NCI-H1092 treated with DMSO at 0.1 percent for 48 hours (cell line): ENCODE measurements at places on chromosomes 6 and 20.
A peak's percentile ranks its signal among the peaks of the same experiment; 100 is the strongest.

DNA sequence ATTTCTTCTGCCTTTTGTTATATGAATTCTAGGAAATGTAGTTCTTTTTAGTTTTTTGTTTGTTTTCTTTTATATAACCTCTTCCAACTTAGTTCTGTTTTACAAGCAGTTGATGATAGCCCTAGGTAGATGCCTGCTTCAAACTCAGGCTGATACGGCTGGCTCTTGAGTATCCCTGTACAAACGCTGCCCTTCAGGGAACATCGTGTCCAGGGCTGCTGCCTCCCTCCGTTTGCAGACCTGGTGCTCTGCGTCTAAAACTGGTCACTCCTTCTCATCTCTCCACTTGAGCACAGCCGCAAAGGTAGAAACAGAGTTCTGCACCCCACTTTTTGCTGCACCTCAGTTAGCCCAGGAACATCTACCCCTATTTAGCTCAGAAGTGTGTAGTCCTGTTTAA lies 310.1 kb downstream of the PRL start:
- DNase-seq = no peak

DNA sequence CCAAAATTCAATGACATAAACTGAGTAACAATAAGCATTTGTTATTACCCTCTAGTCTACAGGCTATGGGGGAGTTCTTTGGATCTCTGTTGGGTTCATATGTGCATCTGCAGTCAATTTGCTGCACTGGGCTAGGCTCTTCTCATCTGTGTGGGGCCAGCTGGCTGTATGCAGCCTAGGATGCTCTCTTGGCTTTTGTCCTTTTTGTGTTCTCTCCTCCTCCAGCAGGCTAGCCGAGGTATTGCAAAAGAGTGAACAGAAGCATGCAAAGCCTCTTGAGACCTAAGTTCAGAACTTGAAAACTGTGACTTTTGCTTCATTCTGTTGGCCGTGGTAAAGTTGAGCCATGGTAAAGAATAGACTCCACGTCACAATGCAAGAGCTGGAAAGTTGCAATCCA lies 62.8 kb upstream of the FOXO3 start:
- no peak for DNase-seq

GRCh38 chr6:34035704-34036356 lies 110.1 kb downstream of the GRM4 start:
- DNase-seq = no peak

GRCh38 chr20:49889935-49890333 lies 25.4 kb downstream of the SPATA2 start:
- DNase-seq = no peak

DNA sequence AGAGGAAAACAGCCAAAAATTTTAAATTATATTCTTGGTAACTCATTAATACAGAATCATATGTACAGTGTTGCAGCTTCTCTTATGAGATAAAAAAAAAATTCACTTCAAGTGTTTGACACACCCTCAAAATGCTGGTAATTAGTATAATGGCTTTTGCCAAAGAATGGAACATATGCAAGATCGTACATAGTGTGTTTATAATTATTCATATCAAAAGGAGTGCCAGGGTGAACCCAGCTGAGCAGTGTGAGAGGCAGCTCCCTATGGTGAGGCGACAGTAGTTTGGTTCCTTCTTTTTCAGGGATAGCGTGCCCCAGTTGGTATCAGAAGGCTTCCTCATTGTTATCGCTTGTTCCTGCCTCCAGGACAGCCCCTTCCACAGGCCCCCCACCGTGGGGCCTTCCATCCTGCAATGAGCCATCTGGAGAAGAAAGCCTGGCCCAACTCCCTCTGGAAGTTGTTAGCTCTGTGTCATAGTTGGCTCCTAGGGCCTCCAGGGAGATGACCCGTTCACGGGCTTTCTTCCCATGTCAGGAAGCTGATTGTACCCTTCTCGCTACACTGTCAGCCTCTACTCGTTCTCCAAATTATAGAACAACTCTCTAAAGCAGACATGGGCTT lies 150.7 kb downstream of the FRK start:
- DNase-seq = no peak

DNA sequence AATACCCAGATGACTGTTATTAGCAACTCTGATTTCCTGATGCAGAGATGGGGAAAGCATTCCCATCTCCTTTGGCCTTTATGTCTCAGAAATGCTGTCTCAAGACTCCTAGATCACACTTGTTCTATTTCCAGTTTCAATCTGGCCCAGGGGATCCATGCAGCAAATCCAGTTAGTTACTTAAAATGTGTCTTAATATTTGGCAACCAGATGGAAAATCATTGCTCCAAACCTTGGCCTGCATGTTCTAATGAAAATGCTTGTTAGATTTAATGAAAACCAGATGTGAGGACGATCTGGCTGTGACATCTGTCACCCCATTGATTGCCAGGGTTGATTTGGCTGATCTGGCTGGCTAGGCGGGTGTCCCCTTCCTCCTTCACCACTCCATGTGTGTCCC lies 125.2 kb downstream of the TSHZ2 start:
- no peak for DNase-seq

- no peak for DNase-seq
These were observed 17.7 kb downstream of the OSBPL2 start for GRCh38 chr20:62255976-62256375.

DNA sequence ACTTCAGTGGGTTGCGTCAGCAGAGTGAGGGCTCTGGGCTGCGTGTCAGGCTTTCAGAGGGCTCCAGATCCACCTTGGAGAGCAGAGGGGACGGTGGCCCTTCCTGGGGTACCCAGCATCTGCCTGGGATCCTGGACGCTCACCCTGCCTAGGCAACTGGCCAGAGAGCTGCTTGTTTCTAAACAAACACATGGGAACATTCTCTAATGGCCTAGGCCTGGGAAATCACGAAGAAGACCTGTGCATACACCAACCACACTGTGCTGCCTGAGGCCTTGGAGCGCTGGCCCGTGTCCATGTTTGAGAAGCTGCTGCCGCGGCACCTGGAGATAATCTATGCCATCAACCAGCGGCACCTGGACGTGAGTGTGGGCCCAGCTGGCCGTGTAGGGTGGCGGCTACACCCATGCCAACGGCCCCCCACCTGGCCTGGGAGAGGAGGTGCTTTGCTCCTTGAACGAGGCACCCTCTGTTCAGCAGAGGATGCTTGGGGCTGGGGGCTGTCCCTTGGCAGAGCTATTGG lies 32.2 kb downstream of the PYGB start:
- peak; percentile 97 for DNase-seq

DNA sequence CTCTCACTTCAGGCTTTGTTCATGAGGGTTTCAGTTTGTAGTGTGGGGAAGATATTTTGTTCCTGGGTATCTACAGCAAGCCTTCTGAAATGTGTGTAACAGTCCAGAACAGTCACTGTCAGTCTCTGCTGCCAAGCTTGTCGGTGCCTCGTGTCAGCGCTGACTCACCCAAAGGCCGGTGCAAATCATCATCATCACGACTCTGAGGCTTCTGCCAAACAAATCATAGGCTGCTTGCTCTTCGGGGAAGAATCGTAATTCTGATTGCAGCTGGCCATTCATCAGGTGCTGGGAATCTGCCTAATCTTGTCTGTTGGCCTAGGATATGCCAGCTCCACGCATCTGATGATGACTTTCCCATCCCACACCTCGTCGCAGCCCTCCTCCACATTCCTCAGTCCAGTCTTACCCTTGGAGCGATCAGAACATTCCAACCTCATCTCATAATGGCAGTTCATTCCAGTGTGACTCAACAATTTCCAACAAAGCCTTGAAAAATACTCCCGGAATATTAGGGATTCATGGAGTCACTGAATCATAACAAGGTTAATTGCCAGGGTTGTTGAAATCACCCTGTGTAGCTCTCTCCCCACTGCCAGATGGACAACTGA lies 40.9 kb downstream of the ALDH8A1 start:
- DNase-seq = no peak

DNA sequence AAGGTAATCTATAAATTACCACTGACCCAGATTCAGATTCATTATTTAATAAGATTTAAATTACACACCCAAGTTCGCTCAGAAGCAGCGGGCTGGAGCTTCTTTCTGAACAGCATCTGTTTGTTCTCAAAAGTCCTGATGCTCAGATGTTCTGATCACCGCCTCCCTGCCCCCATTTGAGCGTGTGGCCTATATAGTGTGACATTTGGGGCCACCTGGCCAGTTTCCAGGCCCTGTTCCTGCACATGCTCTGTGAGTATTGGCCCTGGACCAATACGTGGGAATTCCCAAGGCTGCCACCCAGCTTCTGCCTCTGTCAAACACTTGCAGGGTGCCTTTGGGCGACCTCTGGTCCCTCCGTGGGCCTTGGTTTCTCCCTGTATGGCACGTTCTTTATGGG lies 228.8 kb downstream of the TFAP2C start:
- no peak for DNase-seq

DNA sequence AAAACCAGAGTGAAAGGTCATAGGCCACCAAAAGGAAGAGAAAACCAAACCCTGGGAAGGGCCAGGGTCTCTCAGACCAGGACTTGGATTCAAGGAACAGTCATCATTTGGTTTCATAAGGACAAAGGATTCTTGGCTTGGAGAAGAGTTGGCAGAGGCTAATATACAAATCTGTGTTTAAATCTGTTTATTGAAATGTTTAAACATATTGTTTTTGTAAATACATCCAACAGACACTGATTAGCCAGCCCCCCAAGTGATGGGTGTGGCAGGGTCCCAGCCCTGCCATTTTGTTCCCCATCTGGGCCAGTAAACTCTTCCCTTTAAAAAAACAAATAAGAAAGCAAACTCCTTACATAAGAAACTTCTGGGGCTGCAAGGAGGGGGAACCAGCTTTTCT lies 6.1 kb upstream of the ZNF831 start:
- DNase-seq = no peak

- DNase-seq = no peak
These were observed 719.4 kb downstream of the EPM2A start for GRCh38 chr6:145015739-145016558.

DNA sequence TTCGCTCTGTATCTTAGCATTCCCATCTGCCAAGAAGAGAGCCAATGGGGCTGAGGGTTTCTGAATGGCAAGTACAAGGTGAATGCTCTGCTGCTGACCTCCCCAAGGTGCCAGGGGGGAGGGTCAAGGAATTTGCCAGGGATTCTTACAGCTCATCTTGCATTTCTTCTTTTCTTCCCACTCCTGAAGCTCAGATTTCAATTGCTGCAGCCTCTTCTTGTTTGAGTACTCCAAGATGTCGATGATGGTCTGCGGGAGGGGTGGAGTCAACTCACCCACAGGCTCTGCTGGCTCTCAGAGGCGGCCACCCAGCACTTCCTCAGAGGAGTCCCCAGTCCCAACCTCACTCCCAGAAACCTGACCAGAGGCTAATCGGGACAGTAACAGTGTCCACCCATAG lies 12.4 kb downstream of the C20orf96 start:
- no peak for DNase-seq

DNA sequence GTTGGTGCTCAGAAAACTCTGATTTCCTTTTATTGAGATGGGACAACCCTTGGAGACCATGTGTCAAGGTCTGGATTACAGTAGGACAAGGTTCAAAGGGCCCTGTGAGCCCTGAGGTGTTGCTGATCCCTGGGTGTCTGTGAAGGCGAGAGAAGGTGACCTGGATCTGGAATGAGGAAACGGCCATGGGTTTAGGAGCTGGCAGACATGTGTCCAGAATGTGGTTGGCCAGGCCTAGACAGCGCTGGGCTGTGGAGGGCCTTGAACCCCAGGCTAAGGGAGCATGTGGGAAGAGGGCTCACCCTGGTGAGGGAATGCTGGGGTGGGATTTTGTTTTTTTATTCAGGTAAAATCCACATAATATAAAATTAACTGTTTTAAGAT lies 24.9 kb downstream of the PCMTD2 start:
- no peak for DNase-seq

GRCh38 chr20:18987781-18988360 lies 174.3 kb downstream of the SCP2D1 start:
- DNase-seq = no peak

- DNase-seq = no peak
These were observed 3.9 kb upstream of the CNPY3 start for GRCh38 chr6:42925248-42925857.

DNA sequence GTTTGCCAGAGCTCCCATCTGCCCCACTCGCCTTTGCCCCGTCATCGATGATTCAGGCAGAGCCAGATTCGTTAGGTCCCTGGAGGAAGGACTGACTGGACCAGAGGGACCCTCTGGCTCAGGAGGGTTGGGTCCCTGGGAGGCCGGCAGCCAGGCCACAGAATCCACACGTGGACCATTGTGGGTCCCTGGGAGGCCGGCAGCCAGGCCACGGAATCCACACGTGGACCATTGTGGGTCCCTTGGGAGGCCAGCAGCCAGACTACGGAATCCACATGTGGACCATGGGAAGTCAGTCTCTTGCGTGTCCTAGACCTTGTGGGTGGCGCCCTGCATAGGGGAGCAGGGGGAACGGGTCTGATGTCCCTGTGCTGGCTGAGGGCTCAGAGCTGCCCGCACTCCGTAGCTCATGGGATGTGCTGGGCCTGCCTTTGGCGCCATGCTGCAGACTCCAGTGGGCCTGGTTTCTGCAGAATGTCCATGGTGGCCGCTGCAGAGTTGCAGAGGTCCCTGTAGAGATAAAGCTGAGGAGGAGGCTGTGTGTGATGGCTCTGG lies 23.5 kb downstream of the UCKL1 start:
- DNase-seq = no peak

GRCh38 chr6:84774985-84775284 lies 10.5 kb upstream of the TBX18 start:
- no peak for DNase-seq

- no peak for DNase-seq
These were observed 45.4 kb downstream of the MKKS start for GRCh38 chr20:10388597-10388996.

GRCh38 chr6:30686908-30687658 lies 638 bp upstream of the PPP1R18 start:
- peak; percentile 50 for DNase-seq

DNA sequence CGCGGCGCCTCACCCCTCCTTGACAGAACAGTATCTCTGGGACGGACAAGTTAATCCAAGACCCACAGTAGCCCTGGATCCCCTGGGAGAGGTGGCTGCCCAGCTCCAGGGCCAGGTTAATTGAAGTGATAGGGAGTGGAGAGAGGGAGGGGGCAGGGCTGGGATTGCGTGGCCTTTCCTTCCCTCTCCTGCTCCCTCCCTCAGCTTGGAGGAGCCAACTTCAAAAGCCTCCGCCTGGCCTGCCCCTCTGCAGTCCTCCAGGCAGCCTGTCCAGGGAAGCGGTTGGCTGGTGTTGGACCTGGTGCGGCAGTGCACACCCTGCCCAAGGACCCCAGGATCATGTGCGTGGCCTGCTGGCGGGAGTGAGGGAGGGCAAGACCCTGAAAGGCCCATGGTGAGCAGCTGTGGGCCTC lies at the start of gene C20orf204:
TSS of gene C20orf204 (plus strand) at position 250 of the 413 bp plus-strand sequence. CDS start at position 392, 142 bp downstream.
- DNase-seq = no peak

GRCh38 chr20:13262302-13262650 lies 41.2 kb downstream of the ISM1 start:
- no peak for DNase-seq
